ENCODE measurements at places on chromosomes 3 and 15.
A peak's percentile ranks its signal among the peaks of the same experiment; 100 is the strongest.

DNA sequence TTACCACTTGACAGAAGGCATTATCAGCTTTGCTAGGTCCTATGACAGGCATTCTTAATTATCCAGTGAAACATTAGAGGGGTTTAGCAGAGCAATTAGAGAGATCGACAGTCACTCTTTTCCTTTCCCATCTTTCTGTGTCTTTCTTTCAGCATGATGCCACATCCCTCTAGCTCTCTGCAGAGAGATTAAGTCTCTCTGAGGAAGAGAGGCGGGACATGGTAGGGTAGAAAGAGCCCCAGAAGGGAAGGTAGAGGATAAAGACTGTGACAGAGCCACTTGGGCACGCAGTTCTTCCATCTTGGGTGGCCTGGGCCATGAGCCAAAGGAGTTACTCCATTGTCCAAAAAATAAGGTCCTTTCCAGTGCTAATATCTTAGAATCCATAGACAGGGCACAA lies 55.8 kb downstream of the HHLA2 start:
- no peak for DNase-seq

DNA sequence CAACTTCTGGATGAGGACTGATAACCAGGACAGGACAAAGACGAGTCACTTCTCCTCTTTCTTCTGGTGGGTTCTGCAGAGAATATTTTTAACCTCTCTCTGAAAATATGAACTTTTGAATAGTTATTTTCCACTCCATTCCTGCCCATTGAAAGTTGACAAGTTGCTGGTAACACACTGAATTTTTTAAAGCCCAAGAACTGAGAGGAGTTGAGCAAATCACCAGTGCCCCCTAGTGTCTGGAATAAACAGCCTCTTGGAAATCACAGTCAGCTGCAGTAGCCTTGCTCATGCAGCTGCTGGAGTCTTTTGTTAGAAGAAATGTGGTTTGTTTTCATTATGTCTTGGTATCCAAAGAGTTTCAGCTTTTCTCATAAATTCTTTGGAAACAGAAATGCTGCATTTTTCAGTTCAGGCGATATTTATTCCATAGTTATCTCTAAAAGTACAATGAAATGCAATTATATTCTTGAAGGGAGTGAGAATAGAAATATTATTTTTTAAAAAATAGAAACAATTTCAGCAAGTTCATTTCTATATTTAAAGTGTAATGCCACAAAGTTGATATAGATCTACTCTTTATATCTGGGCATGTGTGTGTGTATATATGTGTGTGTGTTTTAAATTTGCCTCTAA lies 741.0 kb upstream of the CBLB start:
- DNase-seq: peak; percentile 47

GRCh38 chr3:120622457-120622856 lies 26.3 kb downstream of the NDUFB4 start:
- DNase-seq: no peak

DNA sequence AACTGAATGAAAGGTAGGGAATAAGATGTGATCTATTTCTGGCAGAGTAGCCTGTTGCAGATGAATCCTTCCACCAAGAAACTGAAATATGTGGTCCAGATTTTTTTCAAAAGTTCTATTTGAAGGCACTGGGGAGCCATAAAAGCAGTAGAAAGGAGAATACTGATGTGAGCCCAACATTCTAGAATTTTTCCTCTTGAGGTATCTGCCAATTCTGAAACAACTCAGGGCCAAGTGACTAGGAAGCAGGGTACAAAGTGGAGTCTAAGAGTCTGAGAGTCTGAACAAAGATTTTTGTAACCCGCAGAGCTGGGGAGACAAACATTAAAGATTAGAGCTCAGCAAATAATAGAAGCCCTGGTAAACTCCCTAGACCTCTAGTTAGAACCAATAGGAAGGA lies 58.3 kb upstream of the SLCO3A1 start:
- no peak for DNase-seq

- peak; percentile 9 for DNase-seq
Measured at GRCh38 chr3:85576091-85576690, 617.4 kb downstream of the CADM2 start.

All from activated T-cell treated with anti-CD3 and anti-CD28 coated beads for 48 hours (primary cell).